ENCODE measurements at places on chromosomes 11 and 22.

- DNase-seq: no peak
Observed at GRCh38 chr11:17611503-17612220, 64.6 kb downstream of the OTOG start.

GRCh38 chr11:13965337-13965736 lies 2.8 kb downstream of the SPON1 start:
- no peak for DNase-seq

DNA sequence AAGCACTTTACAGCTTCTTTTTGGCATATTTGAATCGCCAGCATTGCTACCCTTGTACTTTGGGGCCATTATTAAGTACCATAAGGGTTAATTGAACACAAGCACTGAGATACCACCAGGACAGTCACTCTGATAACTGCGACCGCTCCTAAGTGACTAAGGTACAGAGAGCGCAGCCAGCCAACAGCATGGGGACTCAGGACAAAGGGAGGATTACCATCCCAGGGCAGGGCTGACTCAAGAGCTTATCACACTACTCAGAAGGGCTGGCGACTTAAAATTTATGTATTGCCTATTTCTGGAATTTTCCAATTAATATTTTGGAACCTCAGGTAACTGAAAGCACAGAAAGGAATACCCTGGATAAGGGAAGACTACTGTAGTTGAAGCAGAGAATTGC lies 479 bp downstream of the ZNF280A start:
- no peak for DNase-seq

DNA sequence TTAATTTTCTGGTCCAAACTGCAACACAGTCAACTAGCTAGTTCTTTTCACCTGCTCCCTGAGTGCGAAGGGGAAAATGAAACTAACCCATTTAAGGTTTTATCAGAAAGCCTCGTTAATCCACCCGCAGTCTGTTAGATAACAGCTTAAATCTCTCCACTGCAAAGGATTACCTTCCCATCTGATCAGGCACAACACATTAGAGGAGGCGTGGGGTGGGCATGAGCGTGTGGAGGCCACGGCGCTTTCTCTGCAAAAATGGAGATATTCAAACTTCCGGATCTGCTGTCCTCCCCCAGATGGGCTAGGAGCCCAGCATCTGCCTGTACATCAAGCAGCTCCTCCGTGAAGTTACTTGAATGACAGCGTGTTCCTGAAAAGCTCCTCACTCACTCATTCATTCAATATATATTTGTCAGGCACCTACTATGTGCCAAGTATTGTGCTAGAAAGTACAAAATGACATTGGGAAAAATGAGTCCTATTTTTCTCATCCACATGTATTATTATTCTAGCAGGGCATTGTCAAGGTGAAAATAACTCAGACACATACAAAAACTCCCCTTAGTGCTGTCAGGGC lies 13.5 kb upstream of the ANKK1 start:
- DNase-seq: no peak

GRCh38 chr11:31449040-31449439 lies 60.4 kb downstream of the IMMP1L start:
- DNase-seq: no peak

GRCh38 chr11:134236834-134237556 lies 12.5 kb downstream of the VPS26B start:
- no peak for DNase-seq

- no peak for DNase-seq
Observed at GRCh38 chr22:42171946-42172719, 41.5 kb upstream of the CYP2D6 start.

GRCh38 chr22:36166086-36166485 lies 5.5 kb upstream of the APOL3 start:
- DNase-seq: no peak

DNA sequence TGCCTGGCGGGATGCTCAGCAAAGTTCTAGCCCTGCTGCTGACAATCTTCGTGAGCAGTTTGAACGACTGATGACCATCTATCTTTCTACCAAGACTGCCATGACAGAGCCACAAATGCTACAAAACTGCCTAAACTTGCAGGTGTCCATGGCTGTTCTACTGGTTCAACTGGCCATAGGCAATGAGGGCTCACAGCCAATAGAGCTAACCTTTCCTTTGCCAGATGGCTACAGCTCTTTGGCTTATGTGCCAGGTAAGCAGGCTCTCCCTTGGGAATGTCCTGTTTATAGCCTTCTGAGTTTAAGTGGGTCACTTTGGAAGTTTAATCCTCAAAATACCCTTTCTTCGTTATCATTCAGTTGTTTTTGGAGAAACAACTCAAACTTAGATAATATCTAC lies 20.1 kb downstream of the UBE4A start:
- no peak for DNase-seq

DNA sequence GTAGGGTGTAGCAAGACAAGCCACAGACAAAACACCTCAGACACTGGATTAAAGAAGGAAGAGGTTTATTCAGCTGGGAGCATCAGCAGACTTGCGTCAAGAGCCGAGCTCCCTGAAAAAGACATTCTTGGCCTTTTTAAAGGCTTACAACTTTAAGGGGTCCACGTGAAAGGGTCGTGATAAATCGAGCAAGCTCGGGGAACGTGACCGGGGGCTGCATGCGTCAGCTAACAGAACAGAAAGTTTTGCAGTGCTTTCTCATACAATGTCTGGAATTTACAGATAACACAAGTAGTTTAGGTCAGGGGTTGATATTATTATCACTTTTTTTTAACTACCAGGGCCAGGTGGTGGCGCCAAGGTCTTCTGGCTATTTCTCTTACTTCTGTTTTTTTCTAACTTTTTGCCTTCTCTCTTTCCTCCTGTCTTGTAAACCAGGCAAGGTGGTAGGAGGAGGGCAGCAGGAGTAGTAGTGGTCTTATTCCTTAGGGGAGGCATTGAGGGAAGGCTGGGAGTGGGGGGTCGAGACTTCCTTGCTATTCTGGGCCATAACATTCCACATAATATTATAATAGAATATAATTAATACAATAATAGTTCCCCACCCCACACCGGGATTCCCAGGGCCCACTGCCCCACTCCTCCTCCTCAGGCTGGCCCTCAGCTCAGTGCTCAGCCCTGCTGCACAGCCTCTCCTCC lies 587 bp upstream of the ALDH3B1 start:
- no peak for DNase-seq

GRCh38 chr11:119377112-119377901 lies 4.2 kb downstream of the USP2 start:
- DNase-seq: no peak
